NCI-H1417 (cell line): ENCODE measurements at places on chromosomes 16 and 17.

GRCh38 chr17:31216031-31216751 lies 80.8 kb downstream of the OMG start:
- DNase-seq: peak; percentile 67

DNA sequence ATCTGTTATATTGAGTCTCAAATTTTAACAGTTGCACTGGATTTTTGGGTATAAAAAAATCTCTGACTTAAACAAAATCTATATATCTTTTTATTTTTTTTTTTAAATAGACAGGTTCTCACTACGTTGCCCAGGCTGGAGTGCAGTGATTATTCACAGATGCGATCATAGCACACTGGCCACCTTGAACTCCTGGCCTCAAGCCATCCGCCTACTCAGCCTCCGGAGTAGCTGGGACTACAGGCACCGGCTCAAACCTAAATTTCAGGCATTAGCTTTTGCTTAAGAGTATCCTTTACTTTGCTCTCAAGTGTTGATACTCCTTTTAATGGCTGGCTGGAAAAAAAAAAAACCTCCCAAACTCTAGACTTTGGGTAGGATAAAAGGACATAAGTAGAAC lies 61.6 kb downstream of the RPGRIP1L start:
- DNase-seq: no peak

DNA sequence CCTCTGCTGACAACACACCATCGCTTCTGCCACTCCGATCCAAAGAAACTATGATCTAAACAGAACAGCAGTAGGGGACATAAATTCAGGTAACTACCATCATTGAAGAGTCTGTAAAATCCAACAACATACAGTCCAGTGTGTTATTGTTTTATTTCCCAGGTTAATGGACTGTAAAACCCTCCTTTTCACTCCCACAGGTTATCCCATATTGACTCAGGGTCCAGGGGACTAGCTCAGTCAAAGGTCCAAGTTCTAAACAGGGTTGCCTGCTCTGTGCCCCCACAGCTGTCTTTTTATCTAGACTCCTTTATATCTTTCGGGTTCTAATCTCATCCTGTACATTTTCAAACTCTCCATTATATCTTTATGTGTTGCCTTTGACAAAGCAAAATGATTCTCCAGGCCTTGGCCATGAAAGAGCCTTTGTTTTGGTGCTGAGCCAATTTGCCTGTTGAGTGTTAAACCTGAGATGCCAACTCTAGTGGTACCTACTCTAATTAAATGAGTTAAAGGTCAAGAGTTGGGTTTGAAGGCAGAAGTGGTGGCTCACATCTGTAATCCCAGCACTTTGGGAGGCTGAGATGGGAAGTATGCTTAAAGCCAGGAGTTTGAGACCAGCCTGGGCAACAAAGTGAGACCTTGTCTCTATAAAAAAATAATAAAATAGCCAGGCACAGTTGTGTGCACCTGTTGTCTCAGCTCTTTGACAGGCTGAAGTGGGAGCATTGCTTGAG lies 80.5 kb downstream of the SNX11 start:
- DNase-seq: peak; percentile 30

DNA sequence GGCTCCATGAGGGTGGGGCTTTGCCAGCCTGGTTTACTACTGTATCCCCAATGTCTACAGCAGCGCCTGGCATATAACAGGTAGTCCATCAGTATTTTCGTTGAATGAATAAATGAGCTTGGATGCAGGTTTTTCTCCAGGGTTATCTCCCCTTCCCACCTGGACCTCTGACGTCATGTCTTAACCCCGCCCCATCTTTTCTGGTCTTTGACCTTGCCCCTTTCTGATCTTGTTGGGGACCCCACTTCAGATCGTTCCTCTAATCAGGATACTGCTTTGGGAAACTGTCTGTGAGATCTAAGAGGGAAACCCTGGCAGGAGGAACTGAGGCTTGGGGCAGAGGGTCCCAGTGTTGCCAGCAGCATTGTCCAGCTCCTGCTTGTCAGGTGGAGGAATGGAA lies 68.8 kb upstream of the GCSH start:
- DNase-seq: no peak

GRCh38 chr17:46783031-46783593 lies 35.4 kb downstream of the WNT3 start:
- peak; percentile 60 for DNase-seq

DNA sequence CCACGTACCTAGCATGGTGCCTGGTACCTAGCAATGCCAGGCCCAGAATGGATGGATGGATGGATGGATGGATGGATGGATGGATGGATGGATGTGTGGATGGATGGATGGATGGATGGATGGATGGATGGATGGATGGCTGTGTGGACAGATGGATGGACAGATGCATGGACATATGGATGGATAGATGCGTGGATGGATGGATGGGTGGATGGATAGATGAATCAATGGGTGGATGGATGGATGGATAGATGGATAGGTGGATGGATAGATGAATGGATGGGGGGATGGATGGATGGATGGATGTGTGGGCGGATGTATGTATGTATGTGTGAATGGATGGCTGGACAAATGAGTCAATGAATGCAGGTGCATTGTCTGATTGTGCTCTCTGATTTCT lies 12.6 kb downstream of the GPR139 start:
- no peak for DNase-seq

GRCh38 chr17:50167371-50167770 lies 1.6 kb downstream of the SGCA start:
- no peak for DNase-seq
